ENCODE measurements at places on chromosomes 5 and 9.
A peak's percentile ranks its signal among the peaks of the same experiment; 100 is the strongest.

GRCh38 chr5:147673266-147673665 lies 109.3 kb downstream of the JAKMIP2 start:
- DNase-seq = no peak
- H3K27ac ChIP-seq = no peak overlapping the region
- no peak overlapping the region for H3K4me3 ChIP-seq
- no peaks in the 10 kb centered on the region for H3K36me3 ChIP-seq
- H3K4me1 ChIP-seq = no peaks in the 10 kb centered on the region

- H3K4me1 ChIP-seq = peaks cover 12% of the 10 kb centered on the region
- H3K27me3 ChIP-seq = no peaks in the 10 kb centered on the region
- H3K27ac ChIP-seq = no peak overlapping the region
- no peak overlapping the region for H3K4me3 ChIP-seq
These were observed 213.0 kb upstream of the IL12B start for GRCh38 chr5:159543326-159543725.

DNA sequence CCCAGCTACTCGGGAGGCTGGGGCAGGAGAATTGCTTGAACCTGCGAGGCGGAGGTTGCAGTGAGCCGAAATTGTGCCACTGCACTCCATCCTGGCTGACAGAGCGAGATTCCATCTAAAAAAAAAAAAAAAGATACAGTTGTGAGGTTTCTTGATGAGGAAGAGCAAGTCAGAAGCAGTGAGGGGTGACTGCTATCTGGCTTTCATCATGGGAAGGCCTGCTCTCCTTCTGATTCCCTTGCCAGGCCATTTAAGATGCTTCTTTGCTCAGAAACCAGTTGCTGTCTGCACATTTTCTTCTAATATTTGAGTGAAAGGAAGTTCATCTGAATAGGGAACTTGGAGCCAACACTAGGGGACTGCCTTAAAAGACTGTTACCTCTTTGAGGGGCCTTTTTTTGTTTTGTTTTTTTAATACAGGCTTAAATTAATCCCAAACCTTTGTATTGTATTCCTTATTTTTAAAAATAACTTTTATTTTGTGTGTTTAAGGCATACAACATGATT lies 201.9 kb downstream of the ARHGAP26 start:
- H3K36me3 ChIP-seq = no peaks in the 10 kb centered on the region
- DNase-seq = no peak
- no peak overlapping the region for H3K4me3 ChIP-seq

GRCh38 chr9:117704024-117704575 lies at the start of gene TLR4:
Gene TLR4, plus strand, starts transcription at chr9:117704403. Its CDS starts 70 bp downstream, at chr9:117704473.
- peaks cover 18% of the 10 kb centered on the region for H3K36me3 ChIP-seq
- H3K4me3 ChIP-seq = peak within 1 kb of the TSS; percentile 40
- peak within 1 kb of the TSS; percentile 83 for H3K27ac ChIP-seq
- DNase-seq = peak; percentile 84

DNA sequence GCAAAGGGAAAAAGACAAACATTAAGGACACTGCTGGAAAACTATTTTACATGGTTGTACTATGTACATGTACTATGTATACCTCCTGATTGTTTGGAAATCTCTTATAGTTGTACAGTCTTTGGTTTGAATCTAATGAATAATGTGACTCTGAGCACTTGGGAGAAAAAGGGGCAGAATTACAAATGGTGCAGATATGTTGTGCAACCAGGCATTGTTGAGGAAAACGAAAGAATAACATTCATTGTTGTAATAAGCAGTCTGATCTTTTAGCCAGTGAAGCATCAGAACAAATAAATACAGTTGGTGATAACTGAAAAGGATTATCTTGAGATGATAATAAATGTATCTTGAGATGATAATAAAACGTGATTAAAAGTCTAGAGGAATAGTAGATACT lies 87.2 kb downstream of the CSNK1G3 start:
- no peaks in the 10 kb centered on the region for H3K27me3 ChIP-seq
- no peak overlapping the region for H3K4me3 ChIP-seq
- no peak for DNase-seq

DNA sequence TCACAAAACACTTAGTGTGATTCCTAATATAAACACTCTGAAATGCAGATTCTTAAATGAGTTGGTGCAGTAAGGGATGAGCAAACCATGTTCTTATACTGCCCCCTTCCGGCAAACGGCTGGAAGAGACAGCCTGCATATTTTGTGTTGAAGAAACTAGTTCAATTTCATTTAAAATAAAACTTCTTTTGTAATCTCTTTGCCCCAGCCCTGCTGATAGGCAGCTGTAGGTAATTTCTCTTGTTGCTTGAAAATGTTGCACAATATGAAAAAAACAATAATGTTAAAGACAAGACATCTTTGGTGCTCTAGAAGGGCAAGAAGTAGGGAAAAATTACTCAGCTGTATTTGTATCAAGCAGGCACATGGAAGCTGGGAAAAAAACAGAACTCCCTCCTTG lies 89.7 kb upstream of the CCNG1 start:
- peak; percentile 59 for DNase-seq
- H3K4me3 ChIP-seq = no peak overlapping the region
- H3K4me1 ChIP-seq = no peaks in the 10 kb centered on the region
- H3K27me3 ChIP-seq = no peaks in the 10 kb centered on the region
- H3K27ac ChIP-seq = no peak overlapping the region

- no peaks in the 10 kb centered on the region for H3K27me3 ChIP-seq
- H3K36me3 ChIP-seq = peaks cover 9% of the 10 kb centered on the region
- H3K27ac ChIP-seq = no peak overlapping the region
- no peaks in the 10 kb centered on the region for H3K4me1 ChIP-seq
These were observed 35.0 kb upstream of the SLC6A3 start for GRCh38 chr5:1480217-1480616.

DNA sequence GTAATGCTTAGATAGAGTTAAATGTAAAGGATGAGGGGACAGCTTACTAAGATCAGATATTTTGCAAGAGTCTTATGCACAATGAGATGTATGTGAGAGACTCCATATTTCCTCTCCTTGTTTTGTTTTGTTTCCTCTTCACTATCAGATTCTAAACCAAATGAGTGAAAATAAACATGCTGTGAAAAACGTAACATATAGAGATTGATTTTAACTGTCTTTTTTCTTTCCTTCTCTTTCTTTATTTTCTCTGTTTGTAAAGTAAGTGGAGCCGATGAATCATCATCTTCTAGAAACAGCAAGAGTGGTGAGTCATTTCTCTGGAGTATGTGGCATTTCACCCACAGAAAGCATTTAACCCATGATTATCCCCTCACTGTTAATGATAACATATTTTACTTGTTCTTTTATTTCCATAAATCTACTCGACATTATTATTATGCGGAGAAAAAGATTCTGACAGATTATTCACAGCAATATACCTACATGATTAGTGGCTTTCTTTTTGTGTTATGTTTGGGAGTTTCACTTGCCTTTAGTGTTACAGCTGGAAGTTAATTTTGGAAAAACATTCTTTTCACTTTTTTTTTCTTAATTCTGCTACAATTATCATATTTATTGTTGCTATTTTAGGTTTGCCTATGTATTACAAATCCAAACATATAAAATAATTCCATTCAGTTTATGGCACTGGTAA lies 2.1 kb upstream of the ANXA1 start:
- H3K27me3 ChIP-seq = no peaks in the 10 kb centered on the region
- peaks cover 17% of the 10 kb centered on the region for H3K36me3 ChIP-seq
- no peak for DNase-seq
- peaks cover 48% of the 10 kb centered on the region for H3K4me1 ChIP-seq
- H3K4me3 ChIP-seq = no peak overlapping the region

DNA sequence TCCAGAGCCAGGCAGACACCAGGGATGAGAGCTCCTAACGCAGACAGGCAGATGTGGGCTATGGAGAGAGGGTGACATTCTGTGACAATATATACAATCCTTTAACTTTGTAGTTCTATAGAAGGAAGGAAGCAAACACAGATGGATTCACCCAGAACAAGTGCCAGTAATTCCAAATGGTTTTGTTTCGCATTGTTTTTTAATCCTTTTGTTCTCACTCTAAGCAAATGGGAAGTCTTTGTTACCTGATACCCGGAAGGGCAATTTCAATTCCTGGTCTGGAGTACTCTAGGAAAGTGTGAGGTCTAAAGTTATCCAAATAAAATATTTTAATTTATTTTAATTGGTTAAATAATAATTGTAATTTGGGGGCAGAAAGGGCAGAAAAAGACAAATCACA lies 2.5 kb downstream of the FRMD3 start:
- H3K4me1 ChIP-seq = peaks cover 32% of the 10 kb centered on the region
- no peak overlapping the region for H3K4me3 ChIP-seq
- H3K27me3 ChIP-seq = no peaks in the 10 kb centered on the region

- no peak overlapping the region for H3K27ac ChIP-seq
- no peak overlapping the region for H3K4me3 ChIP-seq
- H3K27me3 ChIP-seq = no peaks in the 10 kb centered on the region
- H3K4me1 ChIP-seq = no peaks in the 10 kb centered on the region
- peaks cover 26% of the 10 kb centered on the region for H3K36me3 ChIP-seq
- DNase-seq = no peak
These were observed 98.5 kb downstream of the OSMR start for GRCh38 chr5:38944282-38944681.

DNA sequence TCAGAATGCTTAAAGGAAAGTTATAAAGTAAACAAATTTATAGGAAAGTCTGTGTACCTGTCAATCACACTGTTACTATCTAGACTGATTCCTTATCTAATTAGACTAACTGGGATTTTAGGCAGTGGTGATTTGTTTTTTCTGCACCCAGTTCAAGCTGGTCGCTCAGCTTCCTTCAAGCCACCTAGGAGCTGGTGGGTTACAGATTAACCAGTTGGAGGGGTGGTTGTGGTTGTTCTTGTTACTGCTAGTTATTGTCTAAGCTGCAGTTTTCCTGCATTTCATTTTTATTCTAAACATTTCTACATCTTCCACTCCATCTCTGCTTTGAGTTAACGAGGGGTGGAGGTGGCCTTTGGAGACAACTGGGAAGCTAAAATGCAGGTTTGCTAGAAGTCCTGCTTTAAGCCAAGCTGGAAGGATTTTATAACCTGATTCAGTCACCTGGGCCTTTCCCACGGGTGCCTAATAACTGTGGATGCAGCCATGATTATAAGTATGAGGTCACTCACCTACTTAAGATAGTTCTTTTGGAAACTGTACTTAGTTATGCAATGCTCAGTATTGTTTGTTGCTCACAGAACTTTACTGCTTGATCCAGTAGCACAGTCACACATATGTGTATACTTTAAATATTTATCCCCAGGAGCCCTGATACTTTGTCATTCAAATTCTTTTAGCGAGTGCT lies 303.9 kb upstream of the DAP start:
- no peaks in the 10 kb centered on the region for H3K36me3 ChIP-seq
- no peak overlapping the region for H3K4me3 ChIP-seq
- H3K4me1 ChIP-seq = peaks cover 17% of the 10 kb centered on the region
- H3K27me3 ChIP-seq = peaks cover 4% of the 10 kb centered on the region

DNA sequence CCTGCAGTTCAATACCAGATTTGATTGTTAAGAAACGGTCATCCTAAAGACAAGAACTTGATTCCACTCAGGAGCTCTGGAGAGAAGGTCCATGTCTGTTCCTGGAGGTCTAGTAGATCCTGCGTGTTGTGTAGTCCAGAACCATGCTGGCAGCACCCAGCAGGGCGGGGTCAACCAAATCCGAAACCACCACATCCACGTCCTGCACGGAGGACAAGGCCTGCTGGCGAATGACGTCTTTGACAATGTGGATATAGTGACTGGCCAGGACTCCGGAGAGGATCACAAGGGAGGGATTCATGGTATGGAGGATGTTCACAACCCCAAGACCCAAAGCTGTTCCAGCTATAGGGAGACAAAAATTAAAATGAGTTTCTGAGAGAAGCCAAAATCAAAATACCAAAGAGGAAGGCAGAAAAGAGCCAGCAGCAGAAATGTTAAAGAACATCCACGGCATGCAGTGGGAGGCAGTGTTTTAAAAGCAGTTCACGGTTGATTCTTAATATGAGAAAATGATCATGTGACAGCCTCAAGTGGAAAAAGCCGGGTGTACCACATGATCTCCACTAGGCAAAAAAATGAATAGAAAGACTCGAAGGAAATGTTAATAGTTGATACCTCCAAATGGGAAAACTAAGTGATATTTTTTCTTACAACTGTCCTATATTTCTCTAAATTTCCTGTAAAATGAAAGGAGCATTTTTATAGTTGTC lies 26.7 kb downstream of the CLTA start:
- H3K27ac ChIP-seq = no peak overlapping the region
- H3K27me3 ChIP-seq = no peaks in the 10 kb centered on the region
- no peak for DNase-seq
- H3K4me1 ChIP-seq = no peaks in the 10 kb centered on the region

- H3K36me3 ChIP-seq = 0 out of 2 replicates have a peak, but pooled peaks cover 3% of the 10 kb centered on the region
- DNase-seq = no peak
- H3K4me3 ChIP-seq = no peak overlapping the region
- peaks cover 43% of the 10 kb centered on the region for H3K4me1 ChIP-seq
These were observed 2.5 kb downstream of the RAPGEF1 start for GRCh38 chr9:131737426-131737825.

- DNase-seq = no peak
- no peak overlapping the region for H3K27ac ChIP-seq
- no peaks in the 10 kb centered on the region for H3K36me3 ChIP-seq
These were observed 272.8 kb downstream of the GAS1 start for GRCh38 chr9:86674487-86674886.

GRCh38 chr5:177545487-177546257 lies 8.7 kb downstream of the FAM193B start:
- no peak overlapping the region for H3K4me3 ChIP-seq
- DNase-seq = no peak
- peak overlapping the region; percentile 0 for H3K27ac ChIP-seq
- H3K27me3 ChIP-seq = no peaks in the 10 kb centered on the region
- peaks cover 41% of the 10 kb centered on the region for H3K36me3 ChIP-seq

DNA sequence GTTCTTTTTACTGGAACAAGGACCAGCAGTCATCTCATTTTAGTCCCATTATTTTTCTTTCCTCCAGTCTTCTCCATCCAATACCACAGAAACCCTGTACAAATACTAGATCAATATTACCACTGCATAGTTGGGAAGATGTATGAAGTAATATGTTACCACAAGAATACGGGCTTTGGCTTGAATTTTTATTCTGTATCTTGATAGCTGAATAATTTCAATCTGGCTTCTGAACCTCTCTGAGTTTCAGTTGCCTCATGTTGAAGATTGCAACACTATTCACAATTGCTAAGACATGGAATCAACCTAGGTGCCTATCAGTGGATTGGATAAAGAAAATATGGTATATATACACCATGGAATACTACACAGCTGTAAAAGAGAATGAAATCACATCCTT lies 82.9 kb downstream of the SGCD start:
- H3K27me3 ChIP-seq = no peaks in the 10 kb centered on the region
- no peak for DNase-seq
- H3K27ac ChIP-seq = no peak overlapping the region
- H3K4me1 ChIP-seq = no peaks in the 10 kb centered on the region

- no peaks in the 10 kb centered on the region for H3K4me1 ChIP-seq
- H3K27ac ChIP-seq = no peak overlapping the region
- peaks cover 10% of the 10 kb centered on the region for H3K36me3 ChIP-seq
- DNase-seq = no peak
These were observed 17.6 kb downstream of the TRMO start for GRCh38 chr9:97904725-97905124.

DNA sequence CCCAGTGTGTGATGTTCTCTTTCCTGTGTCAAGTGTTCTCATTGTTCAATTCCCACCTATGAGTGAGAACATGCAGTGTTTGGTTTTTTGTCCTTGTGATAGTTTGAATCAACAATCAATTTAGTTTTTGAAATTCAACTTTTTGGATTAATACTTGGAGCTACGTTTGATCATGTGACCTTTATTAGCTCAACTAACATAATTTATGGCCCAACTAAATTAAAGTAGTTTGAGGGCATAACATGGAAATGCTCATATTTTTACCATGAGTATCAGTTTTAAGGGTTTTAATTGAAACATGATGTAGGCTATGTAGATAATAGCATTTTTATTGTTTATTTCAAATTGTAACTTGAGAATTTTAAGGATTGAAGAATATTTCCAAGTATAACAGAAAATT lies 168.0 kb downstream of the CCDC171 start:
- H3K4me1 ChIP-seq = no peaks in the 10 kb centered on the region
- H3K27me3 ChIP-seq = no peaks in the 10 kb centered on the region
- H3K4me3 ChIP-seq = no peak overlapping the region

Measured in SJSA1 (cell line).